ENCODE measurements at places on chromosomes 4 and X. TPM values are rescaled to one million over a fixed set of nuclear protein-coding genes. Genes with fewer than 3 reads are reported as not detected.

Gene EPHA5
- 0.25 TPM for total RNA-seq

Gene JCHAIN
- not detected for total RNA-seq

Gene RAB33A
- total RNA-seq: 1.8 TPM

Gene PPBP
- not detected for total RNA-seq

Gene SPANXN4
- total RNA-seq: not detected

Gene RTL9
- not detected for total RNA-seq

Gene CCSER1
- 0.65 TPM for total RNA-seq

Gene P2RY10
- total RNA-seq: not detected

Gene CENPVL2
- total RNA-seq: not detected

Data from mesangial cell (primary cell).